ENCODE measurements at places on chromosomes 6 and 20. TPM values are rescaled to one million over a fixed set of nuclear protein-coding genes. Genes with fewer than 3 reads are reported as not detected.

The CLPSL2 gene
- total RNA-seq, result not detected

The SLC9A8 gene
- 9.7 TPM for total RNA-seq

The CUL7 gene
- total RNA-seq, result 42.9 TPM

The PAK5 gene
- 1.8 TPM for total RNA-seq

The OR2B3 gene
- not detected for total RNA-seq

The SALL4 gene
- 90.7 TPM for total RNA-seq

The RPS10 gene
- 1,641 TPM for total RNA-seq

The TFAP2D gene
- total RNA-seq, result not detected

GRCh38 chr6:165092881-165093595, 216.4 kb downstream of the C6orf118 start:
- H3K36me3 ChIP-seq, result peaks cover 18% of the 10 kb centered on the region
- H3K27me3 ChIP-seq, result no peaks in the 10 kb centered on the region
- H3K4me3 ChIP-seq, result no peak overlapping the region

GRCh38 chr6:130836055-130836640, 8.9 kb downstream of the SMLR1 start:
- no peak for DNase-seq
- H3K4me3 ChIP-seq, result no peak overlapping the region
- H3K27me3 ChIP-seq, result no peaks in the 10 kb centered on the region
- H3K36me3 ChIP-seq, result peaks cover 3% of the 10 kb centered on the region
- H3K4me1 ChIP-seq, result no peaks in the 10 kb centered on the region

- peaks cover 37% of the 10 kb centered on the region for H3K4me1 ChIP-seq
- no peak overlapping the region for H3K4me3 ChIP-seq
- no peaks in the 10 kb centered on the region for H3K27me3 ChIP-seq
- DNase-seq, result no peak
- no peak overlapping the region for H3K27ac ChIP-seq
Observed at GRCh38 chr6:13711324-13711732, 307 bp downstream of the RANBP9 start.

DNA sequence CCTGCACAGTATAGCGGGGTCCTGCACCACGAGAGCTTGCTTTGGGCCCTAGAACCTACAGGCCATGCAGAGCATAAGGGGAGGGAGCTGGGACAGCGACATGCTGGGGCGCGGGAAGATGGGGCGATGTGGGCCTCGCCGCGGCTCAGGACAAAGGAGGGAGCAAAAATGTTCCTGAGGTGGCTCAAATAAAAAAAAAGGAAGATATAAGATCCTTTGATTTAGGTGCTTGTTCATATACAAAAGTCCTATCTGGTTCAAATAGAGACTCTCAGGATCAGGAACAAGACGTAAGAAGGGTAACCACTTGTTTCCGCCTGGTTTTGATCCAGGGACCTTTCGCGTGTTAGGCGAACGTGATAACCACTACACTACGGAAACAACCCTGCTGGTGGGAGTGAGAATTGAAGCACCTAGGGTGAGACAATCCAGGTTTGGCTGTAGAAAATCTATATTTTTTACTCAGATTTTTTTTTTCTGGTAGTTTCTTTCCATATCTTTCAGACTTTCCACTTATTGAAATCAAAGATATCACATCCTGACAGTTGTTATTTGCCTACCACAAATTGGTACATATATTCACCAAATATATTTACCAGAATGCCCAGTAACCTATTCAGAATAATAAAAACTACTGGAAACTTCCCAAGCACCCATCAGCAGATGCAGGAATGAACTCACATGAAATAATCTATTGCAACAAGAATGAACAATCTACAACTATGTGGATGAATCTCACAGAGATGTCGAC, 177.9 kb upstream of the ZNF184 start:
- peak overlapping the region; percentile 90 for H3K4me3 ChIP-seq
- H3K36me3 ChIP-seq, result peaks cover 2% of the 10 kb centered on the region
- peaks cover 20% of the 10 kb centered on the region for H3K27me3 ChIP-seq
- H3K4me1 ChIP-seq, result peaks cover 14% of the 10 kb centered on the region

DNA sequence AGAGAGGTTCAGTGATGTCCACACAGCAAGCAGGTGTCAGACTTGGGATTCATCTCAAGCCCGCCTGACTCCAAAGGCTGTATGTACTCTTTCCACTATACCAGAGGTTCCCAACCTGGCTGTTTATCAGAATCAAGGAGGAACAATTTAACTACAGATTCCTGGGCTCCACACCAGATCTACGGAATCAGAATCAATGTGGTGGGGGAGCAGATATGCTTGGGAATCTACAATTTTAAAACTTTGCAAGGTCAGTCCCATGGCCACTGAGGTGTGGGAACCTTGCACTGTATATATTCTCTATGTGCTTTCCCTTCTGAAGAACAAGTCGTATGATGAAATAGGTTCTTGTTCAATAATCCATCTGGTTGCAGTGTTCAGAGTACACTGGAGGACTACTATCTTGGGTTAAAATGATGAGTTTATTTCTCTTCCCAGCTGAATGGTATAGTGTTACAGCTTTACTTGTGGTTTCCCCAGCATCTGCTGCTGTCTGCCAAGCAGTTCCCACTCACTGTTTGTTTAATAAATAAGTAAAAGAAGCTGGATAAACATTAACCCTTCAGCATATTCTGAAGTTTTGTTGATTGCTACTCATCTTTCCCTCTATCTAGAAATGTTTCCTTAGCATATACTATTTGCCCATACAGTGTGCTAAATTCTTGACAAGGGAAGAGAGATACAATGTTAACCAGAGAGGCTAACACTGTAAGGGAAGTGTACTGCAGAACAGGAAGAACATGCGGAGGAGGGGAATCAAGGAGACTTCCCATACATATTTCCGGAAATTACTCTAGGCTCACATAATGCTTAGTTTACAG, 9.9 kb downstream of the TTI1 start:
- no peak overlapping the region for H3K27ac ChIP-seq
- H3K27me3 ChIP-seq, result no peaks in the 10 kb centered on the region
- H3K4me3 ChIP-seq, result no peak overlapping the region
- peaks cover 6% of the 10 kb centered on the region for H3K4me1 ChIP-seq
- H3K36me3 ChIP-seq, result peaks cover 15% of the 10 kb centered on the region

DNA sequence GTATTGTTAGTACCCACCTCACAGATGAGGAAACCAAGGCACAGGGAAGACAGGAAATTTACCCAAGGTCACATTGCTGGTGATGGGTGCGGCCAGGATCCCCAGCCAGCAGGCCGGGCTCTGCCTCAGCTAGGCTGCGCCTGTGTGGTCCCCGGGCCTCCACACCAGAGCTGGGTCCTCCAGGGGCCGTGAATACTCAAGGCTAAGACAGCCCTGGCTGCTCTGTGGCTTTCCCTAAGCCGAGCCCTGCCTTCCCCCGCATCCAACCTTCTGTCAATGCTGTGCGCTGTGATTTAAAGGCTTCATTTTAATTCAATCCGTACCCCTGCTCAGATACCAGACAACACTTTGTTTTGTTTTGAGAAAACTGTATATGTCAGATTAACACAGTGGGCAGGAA, 246.7 kb downstream of the TTLL2 start:
- H3K36me3 ChIP-seq, result no peaks in the 10 kb centered on the region
- DNase-seq, result no peak
- H3K27me3 ChIP-seq, result peaks cover 9% of the 10 kb centered on the region
- H3K4me3 ChIP-seq, result no peak overlapping the region

GRCh38 chr6:44556046-44556445, 168.5 kb downstream of the CDC5L start:
- H3K4me1 ChIP-seq, result no peaks in the 10 kb centered on the region
- H3K4me3 ChIP-seq, result no peak overlapping the region
- H3K27ac ChIP-seq, result no peak overlapping the region
- no peaks in the 10 kb centered on the region for H3K27me3 ChIP-seq

DNA sequence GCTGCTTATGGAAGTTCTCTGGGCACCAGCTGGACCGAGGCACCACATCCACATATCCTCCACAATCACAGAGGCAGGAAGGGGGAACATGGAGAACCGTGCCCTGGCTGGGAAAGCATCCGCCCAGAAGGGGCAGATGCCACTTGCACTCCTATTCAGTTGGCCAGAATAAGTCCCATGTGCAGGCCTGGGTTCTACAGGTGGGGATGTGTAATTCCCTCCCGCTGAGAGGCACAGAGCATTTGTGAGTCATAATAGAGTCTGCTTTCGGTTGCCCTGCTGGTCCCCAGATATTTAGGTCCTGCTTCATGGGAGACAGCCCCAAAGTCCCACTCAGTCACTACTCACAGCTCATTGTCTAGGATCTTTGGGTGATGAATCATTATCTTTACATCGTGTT, 104.0 kb downstream of the PHACTR3 start:
- peaks cover 4% of the 10 kb centered on the region for H3K36me3 ChIP-seq
- no peak for DNase-seq
- H3K27me3 ChIP-seq, result peaks cover 75% of the 10 kb centered on the region
- H3K4me1 ChIP-seq, result no peaks in the 10 kb centered on the region

GRCh38 chr20:33925867-33926266, 67.8 kb upstream of the RALY start:
- no peaks in the 10 kb centered on the region for H3K27me3 ChIP-seq
- no peaks in the 10 kb centered on the region for H3K36me3 ChIP-seq
- H3K4me3 ChIP-seq, result no peak overlapping the region
- H3K4me1 ChIP-seq, result no peaks in the 10 kb centered on the region

- H3K27me3 ChIP-seq, result no peaks in the 10 kb centered on the region
- H3K4me1 ChIP-seq, result peaks cover 4% of the 10 kb centered on the region
- H3K4me3 ChIP-seq, result no peak overlapping the region
- no peak for DNase-seq
Observed at GRCh38 chr6:96878143-96878542, 19.5 kb downstream of the NDUFAF4 start.

DNA sequence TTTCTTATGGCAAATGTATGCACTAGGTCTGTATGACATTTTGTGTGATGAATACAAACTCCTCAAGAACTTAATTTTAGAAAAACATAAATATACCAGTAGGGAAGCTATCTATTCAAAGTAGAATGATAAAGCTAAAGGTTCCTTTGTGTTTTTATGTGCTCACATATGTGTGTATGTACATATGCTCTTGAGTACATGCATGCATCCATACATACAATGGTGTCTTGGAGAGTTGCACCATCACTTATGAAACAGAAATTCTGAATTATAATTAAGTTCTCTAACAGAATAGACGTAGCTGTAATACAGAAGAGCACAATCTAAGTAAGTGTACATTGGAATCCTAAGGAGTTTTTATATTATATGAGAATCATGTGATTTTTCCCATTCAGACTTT, 2.3 kb downstream of the NKAIN2 start:
- no peak overlapping the region for H3K27ac ChIP-seq
- H3K36me3 ChIP-seq, result no peaks in the 10 kb centered on the region
- H3K4me3 ChIP-seq, result no peak overlapping the region
- peaks cover 66% of the 10 kb centered on the region for H3K27me3 ChIP-seq

DNA sequence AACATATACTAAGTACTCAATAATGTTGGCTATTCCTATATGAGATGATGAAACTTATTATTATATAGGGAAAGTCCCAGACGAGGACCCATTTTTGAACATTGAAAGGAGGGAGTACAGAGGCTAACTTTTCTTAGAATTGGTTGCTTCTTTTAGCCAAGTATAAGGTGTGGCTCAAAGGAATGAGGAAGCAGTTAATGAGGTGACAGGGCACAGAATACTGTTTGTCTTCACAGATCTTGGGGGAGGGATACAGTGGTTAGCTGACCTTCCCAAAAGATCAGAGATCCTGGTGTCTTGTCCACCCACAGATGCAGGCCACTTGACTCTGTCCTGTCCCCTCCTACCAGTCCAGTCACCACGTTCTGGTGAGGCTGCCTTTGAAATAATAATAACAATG, 67.8 kb upstream of the EPB41L1 start:
- H3K36me3 ChIP-seq, result peaks cover 2% of the 10 kb centered on the region
- no peak for DNase-seq
- peaks cover 8% of the 10 kb centered on the region for H3K4me1 ChIP-seq
- peaks cover 19% of the 10 kb centered on the region for H3K27me3 ChIP-seq
- no peak overlapping the region for H3K4me3 ChIP-seq

DNA sequence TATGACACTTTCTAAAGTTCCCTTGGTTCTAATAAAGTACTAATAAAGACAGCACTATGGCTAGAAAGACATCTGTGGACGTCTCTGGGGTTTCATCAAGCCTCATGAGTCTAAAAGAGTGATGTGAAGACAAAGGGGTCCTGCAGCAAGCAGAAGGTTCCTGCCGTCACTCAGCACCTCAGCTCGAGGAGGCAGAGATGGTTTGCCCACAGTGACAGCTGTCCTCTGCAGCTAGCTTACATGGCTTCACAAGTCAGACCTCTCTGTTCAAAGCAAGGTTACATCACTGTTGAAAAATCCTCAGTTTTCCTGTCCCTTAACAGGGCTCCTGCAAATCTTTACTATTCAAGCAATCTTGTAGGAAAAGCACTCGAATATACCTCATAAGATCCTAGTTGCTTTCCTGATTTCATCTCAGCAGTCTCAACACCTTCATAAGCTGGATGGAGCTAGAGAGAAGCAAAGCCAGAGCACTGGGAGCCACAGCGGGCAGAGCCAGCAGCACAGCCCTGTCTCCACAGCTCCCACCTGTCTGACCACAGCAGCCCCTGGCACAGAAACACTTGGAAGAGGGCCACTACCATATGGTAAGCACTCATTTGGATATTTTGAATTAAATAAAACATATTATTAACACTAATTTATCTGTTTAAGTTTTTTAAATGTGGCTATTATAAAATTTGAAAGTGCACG, 202.3 kb downstream of the GMDS start:
- no peaks in the 10 kb centered on the region for H3K27me3 ChIP-seq
- H3K36me3 ChIP-seq, result peaks cover 3% of the 10 kb centered on the region
- H3K27ac ChIP-seq, result no peak overlapping the region
- DNase-seq, result no peak
- H3K4me1 ChIP-seq, result peaks cover 6% of the 10 kb centered on the region

DNA sequence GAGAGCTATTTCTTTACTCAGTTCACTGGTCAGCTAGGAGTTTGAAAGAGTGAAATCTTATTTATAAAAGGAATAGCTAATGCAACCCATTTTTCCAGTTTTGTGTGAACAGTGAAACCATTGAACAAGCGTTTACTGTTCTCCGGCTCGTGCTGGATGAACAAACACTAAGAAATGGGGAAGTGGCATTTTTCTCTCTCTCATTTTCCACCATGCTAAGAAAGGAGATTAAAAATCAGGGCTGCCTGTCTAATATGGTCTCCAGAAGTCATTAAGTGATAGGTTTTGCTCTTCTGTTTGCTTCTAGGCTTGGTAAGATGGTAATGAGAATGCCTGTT, 774 bp upstream of the SFT2D1 start:
- H3K4me3 ChIP-seq, result peak overlapping the region; percentile 95
- peaks cover 18% of the 10 kb centered on the region for H3K27me3 ChIP-seq
- DNase-seq, result no peak
- peaks cover 16% of the 10 kb centered on the region for H3K4me1 ChIP-seq
- no peaks in the 10 kb centered on the region for H3K36me3 ChIP-seq

GRCh38 chr6:15143540-15143939, 102.3 kb upstream of the JARID2 start:
- no peak overlapping the region for H3K4me3 ChIP-seq
- no peak for DNase-seq
- no peak overlapping the region for H3K27ac ChIP-seq
- H3K27me3 ChIP-seq, result no peaks in the 10 kb centered on the region
- H3K36me3 ChIP-seq, result no peaks in the 10 kb centered on the region

- H3K27me3 ChIP-seq, result no peaks in the 10 kb centered on the region
- peaks cover 5% of the 10 kb centered on the region for H3K4me1 ChIP-seq
- H3K4me3 ChIP-seq, result no peak overlapping the region
- DNase-seq, result no peak
- peak overlapping the region; percentile 58 for H3K27ac ChIP-seq
Observed at GRCh38 chr6:1496092-1496491, 106.7 kb downstream of the FOXF2 start.

All from neural crest cell (in vitro differentiated cells).